NCI-H1048 (cell line): ENCODE measurements at places on chromosomes 2 and 18.
A peak's percentile ranks its signal among the peaks of the same experiment; 100 is the strongest.

DNA sequence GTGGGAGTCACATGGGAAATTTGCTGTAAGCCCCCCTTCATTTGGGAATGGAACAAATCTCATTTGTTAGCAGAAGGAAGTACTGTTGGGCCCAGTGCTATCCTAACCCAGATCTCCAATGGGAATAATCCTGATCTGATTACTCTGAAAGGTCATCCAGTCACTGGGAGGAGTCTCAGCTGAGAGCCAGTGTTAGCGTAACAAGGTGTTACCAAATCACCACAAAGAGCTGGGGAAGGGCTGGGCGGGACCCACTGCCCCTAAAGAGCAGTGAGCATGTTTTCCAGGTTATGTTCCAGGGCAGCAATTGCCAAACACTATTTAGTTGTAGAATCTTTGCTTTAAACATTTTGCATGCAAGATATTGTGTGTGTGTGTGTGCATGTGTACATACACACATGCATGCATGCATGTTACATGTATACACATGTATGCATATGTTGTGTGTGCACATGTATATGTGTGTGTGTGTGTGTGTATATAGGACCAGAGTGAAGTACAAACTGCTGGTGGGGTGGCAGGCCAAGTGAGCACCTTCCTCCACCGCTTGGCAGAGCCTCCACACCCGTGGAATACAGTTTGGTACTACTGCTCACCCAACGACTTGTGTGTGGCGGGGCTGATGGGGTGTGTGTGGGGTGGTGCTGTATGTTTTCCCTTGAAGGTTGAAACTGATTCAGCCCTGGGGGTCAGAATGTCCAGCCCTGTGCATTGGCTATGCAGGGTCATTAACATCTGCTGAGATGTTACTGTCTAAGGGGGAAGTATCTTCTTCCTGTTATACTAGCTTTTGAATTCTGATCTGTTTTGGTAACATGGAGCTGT, 15.2 kb downstream of the INPP5D start:
- DNase-seq = no peak

GRCh38 chr18:77069482-77069881, 63.1 kb downstream of the MBP start:
- no peak for DNase-seq

DNA sequence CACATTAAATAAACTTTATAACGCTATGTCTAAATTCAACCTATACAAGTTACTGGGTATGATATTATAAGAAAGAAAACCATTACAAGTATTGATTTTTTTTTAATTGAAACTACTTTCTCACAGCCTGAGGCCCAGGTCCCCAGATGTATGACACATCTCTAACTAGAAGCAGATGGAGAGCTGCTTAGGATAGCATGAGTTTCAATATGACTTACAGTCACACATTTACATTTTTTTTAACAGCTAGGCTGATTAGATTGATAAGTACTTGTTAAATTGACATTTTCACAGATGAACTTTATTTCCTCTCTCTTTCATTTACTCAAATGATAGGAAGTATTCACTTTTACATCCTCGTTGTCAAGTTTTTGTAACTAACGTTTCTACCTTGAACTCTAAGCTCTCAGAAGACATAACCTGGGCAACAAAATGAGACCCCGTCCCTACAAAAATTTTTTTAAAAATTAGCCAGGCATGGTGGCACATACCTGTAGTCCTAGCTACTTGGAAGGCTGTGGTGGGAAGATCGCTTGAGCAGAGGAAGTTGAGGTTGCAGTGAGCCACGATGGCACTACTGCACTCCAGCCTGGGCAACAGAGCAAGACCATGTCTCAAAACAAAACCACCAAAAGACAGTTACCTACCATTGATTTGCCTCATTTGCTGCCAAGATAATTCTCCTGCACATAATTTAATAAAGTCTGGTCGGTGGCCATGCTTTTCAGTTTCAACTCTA, 52.4 kb downstream of the STK39 start:
- DNase-seq = no peak

GRCh38 chr2:227010433-227010832, 153.6 kb downstream of the COL4A4 start:
- DNase-seq = no peak

DNA sequence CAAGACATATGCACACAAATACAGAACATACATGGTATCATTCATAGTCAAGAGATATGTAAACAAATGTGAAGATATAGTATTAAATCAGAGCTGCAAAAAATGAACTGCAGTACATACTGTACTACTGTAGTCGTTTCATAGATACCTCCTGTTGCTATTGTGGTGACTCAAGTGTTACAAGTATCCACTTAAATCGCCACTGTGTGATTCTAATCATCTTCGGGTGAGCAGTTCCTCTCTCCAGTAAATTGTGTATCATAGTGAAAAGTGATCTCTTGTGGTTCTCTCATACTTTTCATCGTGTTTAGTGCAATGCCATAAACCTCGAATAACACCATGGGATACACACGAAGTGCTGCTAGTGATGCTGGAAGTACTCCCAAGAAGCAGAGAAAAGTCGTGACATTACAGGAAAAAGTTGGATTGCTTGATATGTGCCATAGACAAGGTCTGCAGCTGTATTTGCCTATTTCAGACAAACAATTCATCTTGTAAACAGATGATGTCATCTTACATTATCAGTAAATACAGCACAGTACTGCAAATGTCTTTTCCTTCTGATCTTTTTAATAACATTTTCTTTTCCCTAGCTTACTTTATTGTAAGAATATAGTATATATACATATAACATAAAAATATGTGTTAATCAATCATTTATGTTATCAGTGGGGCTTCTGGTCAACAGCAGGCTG, 222.2 kb downstream of the BCL11A start:
- DNase-seq = no peak

- DNase-seq = no peak
Observed at GRCh38 chr18:44819944-44820510, 139.3 kb downstream of the SETBP1 start.

DNA sequence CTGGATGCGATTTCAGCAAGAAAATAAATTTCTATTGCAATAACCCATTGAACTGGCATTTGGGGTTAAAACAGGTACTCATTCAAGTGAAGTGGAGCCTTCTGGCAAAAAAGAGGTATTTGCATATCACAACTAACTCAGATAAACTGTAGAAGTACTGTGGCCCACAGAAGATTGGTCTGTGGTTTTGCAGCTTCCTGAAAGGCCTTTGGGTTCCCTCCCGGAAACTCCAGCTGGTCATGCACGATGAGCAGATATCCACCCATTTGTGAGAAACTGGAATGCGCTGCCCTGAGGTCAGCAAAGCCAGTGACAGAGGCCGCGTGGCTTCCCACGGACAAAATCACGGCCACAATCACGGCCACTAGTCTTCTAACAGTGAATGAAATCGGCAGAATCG, 106.3 kb downstream of the EPHA4 start:
- DNase-seq = no peak

GRCh38 chr2:132783883-132784282, 113.9 kb upstream of the LYPD1 start:
- no peak for DNase-seq

DNA sequence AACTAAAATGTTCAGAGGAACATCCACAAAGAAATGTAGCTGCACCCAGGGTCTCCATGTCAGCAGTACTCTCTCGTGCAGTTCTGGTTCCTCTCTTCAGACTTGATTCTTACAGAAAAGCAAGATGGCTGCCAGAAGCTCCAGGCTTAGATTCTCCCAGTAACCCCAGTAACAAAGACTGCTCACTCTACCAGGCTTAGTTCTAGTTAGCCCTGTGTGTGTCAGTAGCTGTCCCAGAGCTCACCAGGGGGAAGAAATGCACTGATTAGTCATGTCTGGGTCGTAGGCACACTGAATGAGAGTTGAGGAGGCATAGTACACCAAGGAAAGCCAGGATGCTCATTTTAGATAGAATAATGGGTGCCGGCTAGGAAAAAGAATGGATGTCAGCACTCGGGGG, 395.0 kb upstream of the NRP2 start:
- no peak for DNase-seq

- no peak for DNase-seq
Observed at GRCh38 chr2:62663411-62663810, 42.1 kb upstream of the EHBP1 start.

GRCh38 chr2:171762879-171763573, 75.8 kb downstream of the DYNC1I2 start:
- no peak for DNase-seq

DNA sequence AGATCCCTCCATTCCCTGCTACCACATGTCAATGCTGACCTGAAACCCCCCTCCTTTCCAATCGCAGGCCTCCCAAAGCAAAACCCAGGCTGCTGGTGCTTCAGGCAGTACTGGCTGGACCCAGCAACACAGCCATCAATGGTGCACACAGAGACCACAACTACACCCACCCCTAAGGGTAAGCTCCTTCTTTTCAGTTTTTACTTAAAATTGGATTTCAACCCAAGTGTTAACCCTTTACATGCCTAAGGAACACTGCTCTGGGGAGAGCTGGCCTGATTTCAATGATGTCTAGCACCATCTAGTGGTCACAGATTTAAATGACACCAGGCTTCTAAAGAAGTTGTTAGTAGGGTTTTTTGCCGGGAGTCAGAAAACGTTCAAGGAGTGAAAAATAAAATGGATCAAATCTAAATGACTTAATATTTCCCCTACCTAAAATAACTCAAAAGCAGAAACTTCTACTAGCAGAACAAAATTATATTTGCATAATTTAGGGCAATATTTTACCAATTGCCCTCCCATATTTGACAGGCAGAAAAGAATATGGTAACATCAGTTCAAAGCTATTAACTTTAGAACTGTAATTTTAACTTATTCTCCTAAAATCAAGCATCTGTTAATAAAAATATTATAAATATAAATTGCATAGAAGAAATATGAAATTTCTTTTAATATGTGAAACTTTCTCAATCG, 24.6 kb downstream of the FECH start:
- DNase-seq = peak; percentile 1

DNA sequence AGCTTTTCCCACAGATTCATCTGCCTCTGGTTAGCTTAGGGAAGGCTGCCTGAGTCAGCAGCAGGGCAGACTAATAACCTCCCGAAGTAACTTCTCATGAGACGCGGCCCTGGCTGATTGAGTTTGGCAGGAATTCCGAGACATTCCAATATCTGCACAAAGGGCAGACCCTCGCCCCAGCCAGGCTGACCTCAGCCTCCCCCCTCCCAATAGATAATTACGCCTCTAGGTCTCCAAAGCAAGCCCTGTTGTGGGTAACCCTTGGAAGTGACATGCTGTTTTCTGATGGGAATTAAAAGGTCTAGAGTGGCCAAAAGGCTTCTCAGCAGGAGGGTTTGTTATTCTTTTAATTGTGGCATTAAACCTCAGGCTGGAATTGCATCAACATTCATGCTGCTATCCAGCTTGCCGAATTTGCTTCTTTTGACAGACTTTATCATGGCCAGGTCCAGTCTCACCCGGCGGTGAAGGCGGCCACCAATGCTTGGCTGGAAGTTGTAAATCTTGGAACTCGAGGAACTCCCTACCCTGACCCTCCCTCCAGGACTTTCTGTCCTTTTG, 98.0 kb upstream of the SLC14A2 start:
- no peak for DNase-seq

DNA sequence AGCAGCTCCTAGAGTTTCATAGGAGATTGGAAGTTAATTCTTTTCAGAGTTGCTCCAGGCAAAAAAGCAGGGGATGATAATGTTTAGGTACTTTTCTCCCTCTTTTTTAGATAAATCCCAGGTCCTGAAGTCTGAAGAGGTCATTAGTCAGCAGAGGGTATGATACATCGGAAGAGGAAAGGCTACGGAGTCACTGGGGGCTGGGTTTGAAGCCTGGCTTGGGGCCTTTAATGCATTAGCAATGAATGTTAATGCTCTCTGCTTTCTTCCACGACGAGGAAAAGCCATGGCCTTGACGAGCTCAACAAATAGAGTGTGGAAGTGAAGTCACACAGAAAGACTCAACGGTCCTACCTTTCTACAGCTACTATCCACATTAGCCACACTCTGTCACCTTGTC, 235.1 kb downstream of the NCKAP5 start:
- DNase-seq = no peak

DNA sequence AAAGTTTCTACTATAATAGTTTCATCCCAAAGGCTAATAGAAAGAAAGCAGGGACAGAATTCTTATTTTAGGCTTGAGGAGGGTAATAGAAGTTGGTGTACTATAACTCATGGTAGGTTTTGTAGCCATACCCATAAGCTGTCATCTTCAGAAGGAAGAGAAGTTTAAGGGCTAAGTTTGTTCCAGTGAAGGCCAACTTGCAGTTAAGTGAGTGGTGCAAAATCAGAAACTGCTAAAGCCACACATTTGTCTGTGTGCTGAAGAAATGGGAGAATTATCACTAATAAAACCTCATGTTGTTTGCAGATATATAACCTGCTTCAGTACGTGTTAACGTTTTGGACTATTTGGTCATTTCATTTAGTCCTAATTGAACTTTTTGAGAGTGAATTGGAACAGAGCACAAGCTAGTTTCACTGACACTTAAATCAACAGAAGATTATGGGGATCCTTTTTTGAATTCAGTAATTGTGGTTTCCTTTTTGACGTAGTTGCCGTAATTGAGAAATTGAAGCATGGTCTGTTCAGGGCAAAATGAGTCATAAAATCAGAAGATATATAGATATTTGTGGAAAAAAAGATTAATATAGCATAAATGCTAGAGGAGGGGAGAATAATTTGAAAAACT, 69.1 kb downstream of the PHLPP1 start:
- no peak for DNase-seq

GRCh38 chr2:77713412-77713811, 191.2 kb upstream of the LRRTM4 start:
- no peak for DNase-seq

DNA sequence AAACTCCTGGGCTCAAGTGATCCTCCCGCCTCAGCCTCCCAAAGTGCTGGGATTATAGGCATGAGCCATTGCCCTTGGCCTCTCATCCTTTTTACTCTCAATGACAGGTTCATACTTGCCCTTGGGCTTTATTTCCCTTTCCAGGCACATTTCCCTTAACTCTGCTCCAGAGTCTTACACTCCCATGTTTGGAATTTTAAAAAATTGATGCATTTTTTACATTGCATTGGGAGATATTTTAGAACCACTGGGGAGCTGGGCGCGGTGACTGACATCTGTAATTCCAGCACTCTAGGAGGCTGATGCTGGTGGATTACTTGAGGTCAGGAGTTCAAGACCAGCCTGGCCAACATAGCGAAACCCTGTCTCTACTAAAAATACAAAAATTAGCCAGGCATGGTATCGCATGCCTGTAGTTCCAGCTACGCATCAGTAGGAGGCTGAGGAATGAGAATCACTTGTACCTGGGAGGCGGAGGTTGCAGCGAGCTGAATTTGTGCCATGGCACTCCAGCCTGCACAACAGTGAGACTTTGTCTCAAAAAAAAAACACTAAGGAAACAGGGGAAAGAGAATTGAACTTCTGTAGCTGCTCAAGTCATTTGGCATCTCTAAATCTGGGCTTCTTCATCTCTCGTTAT, 18.2 kb downstream of the TGIF1 start:
- no peak for DNase-seq
